ENCODE measurements at places on chromosomes 2 and 18.

GRCh38 chr2:3604991-3605961 lies 10.4 kb downstream of the COLEC11 start:
- no peak for DNase-seq

- DNase-seq, result no peak
These were observed 109.9 kb upstream of the COPS8 start for GRCh38 chr2:236975766-236976165.

DNA sequence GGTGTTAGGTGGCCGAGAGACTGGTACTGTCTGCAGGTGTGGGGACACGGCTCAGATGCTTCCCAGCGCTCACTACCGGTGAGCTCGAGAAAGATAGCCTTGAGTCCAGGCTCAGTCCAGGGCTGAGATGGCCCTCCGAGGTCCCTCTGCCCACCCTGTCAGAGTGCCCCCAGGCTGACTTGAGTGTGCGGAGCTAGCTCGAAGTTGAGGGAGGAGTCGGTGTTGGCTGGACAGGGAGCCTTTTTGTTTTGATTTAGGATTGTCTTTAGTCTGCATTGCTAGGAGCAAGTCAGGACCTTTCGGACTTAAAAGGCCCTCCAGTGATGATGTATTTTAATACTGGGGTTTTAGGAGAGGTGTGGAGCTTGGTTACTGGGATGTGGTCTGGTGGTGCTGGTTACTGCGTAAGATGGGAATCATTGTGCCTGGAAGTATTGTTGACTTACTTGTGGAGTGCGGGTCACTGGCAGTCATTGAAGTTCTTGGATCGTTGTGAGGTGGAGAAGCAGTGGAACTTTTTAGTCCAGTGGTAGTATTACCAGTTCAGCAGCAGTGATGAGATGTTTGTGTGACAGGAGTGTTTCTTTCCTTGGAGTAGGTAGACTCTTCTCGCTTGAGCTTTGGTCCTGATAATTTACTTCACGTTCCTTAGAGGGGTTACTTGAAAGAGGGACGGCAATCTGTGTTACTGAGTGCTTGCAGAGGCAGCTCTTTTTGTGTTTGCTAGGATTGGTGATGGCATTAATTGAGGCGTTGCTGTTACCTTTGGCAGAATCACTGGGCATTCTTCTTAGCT lies 633 bp downstream of the KIAA1328 start:
- no peak for DNase-seq

DNA sequence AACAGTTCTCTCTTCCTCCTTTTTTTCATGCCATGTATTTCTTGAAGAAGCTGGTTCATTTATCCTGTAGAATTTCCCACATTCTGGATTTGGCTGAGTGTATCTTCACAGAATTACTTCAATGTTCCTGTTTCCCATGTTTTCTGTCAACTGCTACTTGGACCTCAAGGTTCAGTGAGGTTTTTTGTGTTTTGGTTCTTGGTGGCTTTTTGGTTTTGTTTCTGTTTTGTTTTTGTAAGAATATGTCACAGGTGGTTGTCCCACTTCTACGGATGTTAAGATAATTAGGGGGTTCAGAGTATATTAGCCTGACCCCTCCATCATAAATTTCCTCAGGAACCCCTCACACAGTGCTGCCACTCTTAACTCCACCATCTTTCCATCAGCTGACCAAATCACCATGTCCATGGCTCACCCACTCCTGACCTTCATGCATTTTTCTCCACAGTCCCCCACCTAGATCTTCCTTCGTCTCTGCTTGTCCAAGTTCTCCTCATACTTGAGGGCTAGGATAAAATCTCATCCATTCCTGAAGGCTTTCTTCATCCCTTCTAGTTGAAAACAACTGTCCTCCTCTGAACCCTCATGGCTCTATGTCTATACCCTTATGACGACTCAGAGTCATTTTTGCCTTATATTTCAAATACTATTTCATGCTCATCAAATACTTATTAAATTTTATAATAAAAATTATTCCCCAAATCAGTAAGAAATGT lies 40.4 kb downstream of the PLEKHM3 start:
- no peak for DNase-seq

Measured in stimulated activated CD8-positive, alpha-beta memory T cell treated with anti-CD3 and anti-CD28 coated beads, Interleukin-4, amount 100 ng/mL, for 1 hour (primary cell).